ENCODE measurements at places on chromosomes 2 and 18.

GRCh38 chr2:3114406-3115185 is 263.0 kb downstream of the EIPR1 start:
- DNase-seq: no peak

- peak; percentile 76 for DNase-seq
Observed at GRCh38 chr18:80157708-80158343, 48.8 kb downstream of the ADNP2 start.

GRCh38 chr2:46076251-46076650 is 221.0 kb upstream of the EPAS1 start:
- no peak for DNase-seq

DNA sequence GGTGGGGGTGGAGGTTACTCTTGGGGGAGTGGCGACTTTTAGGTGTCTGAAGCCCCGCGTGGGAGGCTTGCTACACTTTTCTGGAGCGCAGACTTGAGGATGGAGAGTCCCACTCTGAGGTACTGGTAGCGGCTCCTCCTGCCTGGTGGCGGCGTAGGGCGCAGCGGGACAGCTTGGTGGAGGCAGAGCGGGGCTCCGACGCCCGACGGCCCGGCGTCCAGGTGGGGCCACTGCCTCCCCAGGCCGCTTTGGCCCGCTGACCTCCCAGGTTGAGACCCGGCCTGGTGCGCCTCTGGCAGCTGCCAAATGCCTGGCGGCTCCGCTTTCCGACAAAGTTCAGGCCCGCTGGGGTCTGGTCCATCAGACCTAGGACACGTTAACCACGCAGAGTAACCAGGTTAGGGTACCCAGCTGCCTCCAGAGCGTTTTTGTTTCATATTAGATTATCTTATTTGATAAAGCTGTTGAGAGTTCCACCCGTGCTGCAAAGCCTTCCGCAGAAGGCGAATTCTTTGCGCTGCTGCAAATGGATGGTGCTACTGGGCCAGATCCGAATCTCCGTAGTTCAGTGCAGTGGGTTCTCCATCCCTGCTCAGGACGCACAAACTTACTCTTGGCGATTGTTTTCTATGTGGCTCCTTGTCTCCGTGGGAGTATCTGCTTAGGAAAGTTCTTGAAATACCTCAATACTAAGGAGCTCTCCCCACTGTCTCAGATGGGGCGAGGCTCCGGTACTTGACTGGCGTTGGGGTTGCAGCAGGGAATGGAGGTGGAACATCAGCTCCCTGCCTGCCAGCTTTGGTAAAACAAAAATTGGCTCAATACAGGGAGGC is 405.9 kb downstream of the XIRP2 start:
- DNase-seq: peak; percentile 51

GRCh38 chr2:13480057-13480456 is 763.3 kb downstream of the TRIB2 start:
- DNase-seq: no peak

- no peak for DNase-seq
Observed at GRCh38 chr18:5515011-5515784, 28.6 kb downstream of the EPB41L3 start.

GRCh38 chr2:134758633-134759032 is 39.8 kb upstream of the TMEM163 start:
- DNase-seq: no peak
